ENCODE measurements at places on chromosomes 4 and X.

DNA sequence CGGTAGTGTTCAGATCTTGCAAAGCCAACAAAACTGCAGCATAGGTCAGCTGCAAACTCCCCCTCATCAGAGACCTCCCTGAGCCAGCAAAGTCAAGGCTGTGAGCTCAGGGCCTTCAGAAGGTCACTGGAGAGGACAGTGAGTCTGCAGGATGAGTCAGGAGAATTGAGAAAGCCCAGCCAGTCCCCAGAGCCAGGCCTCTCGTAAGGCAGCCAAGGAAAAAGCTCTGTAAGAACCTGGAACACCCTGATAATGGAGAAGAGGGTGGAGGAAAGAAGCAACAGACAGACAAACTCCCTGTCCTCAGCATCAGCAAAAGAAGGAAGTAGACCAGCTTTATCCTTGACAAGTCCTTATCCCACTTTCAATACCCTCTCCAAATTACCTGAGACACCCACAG, 33.0 kb downstream of the GRIA3 start:
- DNase-seq: no peak

DNA sequence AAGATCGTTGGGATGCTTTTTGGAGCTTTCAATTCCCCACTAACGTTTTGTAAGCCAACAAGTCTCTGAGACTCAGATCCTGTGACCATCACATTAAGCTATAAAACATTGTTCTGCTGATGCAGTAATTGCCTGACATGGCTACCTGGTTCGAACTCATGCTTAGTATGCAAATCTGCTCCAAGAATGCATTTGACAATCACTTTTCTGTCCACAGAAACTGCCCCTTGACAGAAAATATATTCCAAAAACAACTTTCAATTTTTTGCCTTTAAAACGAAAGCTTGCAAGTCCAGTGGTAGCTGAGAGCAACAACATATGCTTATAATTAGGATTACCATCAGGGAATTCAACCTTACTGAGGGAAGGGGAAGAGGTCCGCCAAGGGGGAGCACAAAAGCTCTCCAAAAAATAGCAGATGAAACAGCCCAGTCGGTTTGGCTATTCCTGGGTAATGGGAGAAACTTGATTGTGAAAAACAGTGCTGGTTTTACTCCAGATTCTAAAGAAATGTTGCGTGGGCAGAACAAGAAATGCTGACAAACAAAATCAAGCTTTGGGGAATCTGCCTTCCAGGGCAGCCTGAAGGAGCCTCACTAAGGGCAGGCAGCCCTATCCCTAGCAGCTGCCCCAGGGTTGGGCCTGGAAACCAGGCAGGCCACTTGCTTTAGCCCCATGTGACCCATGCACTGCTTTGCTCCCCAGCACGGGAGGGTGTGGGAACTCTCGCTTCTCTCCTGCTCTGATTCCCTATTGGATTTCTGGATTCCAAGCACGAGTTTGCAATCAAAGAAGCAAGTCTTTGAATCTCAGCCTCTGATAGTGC, 160.7 kb upstream of the LDB2 start:
- no peak for DNase-seq

GRCh38 chrX:122134291-122134690, 1049.8 kb upstream of the GRIA3 start:
- no peak for DNase-seq

DNA sequence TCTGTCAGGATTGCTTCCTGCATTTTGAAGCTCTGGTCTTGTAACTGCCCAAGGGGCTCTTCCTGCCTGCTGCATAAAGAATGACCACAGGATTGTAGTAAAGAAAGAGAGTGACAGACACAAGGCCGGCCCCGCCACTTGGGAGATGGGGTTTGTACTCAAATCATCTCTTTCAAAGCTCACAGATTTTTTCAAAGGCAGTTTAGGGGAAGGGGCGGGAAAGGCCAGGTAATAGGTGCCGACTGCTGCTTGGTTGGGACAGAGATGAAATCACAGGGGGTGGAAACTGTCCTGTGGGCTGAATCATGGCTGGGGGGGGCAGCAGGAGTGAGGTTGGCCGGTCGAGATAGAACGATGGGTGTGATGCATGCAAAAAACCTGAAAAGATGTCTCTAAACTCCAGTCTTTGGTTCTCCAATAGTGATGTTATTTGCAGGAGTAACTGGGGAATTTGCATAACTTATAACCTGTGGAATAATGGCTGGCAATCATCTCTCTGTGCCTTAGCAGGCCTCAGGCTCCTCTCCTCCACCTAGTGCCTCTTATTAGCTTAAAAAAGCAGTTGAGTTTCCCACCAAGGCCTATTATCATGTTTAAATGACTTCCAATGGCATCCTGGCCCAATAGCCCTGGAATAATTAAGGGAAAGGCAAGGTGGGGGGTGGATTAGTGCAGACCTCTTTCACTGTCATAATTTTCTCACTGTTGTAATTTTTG, 778.4 kb upstream of the FRG1 start:
- no peak for DNase-seq

GRCh38 chr4:5019274-5019673, at the start of gene CYTL1:
CYTL1 (minus strand) TSS chr4:5019458; CDS start chr4:5019445, 13 bp downstream.
- DNase-seq: no peak

GRCh38 chr4:22339491-22339890, 176.4 kb downstream of the ADGRA3 start:
- DNase-seq: no peak

DNA sequence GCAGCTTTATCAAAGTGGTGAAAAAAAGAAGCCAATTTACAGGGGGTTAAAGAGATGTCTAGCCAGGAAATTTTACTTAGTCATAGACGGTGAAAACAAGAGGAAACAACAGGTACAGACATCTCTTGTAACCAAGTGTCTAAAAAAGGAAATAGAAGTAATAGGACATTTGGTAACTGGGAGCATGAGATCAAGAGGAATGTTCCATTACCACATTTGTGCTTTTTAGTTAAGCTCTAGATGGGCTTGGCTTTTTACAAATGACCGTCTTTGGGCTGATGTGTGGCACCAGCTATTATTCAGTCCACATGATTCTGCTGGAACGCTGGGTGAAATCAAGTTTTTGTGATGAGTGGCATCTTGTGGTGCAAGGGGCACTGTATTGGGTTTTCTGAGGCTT, 179.5 kb downstream of the SMIM20 start:
- DNase-seq: no peak

DNA sequence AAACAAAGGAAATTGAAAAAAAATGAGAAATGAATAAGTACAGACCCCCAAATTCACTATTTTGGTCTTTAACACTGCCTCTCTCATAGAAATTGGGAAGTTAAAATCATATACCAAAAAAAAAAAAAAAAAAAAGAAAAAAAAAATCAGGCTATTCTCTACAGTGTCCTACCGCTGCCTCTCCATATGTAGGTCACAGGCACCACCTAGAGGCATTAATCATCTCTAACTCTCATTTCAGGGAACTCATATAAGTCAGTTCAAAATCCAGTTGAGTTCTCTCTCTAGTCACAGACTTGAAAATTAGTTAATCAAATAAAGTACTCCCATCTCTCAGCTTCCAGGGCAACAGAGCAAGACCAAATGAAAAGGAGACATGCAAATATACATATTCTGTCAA, 47.9 kb downstream of the COX18 start:
- DNase-seq: peak; percentile 20

GRCh38 chrX:69024931-69025330, 140.3 kb downstream of the PJA1 start:
- DNase-seq: no peak

GRCh38 chr4:140609548-140610425, 41.0 kb upstream of the UCP1 start:
- peak; percentile 6 for DNase-seq

DNA sequence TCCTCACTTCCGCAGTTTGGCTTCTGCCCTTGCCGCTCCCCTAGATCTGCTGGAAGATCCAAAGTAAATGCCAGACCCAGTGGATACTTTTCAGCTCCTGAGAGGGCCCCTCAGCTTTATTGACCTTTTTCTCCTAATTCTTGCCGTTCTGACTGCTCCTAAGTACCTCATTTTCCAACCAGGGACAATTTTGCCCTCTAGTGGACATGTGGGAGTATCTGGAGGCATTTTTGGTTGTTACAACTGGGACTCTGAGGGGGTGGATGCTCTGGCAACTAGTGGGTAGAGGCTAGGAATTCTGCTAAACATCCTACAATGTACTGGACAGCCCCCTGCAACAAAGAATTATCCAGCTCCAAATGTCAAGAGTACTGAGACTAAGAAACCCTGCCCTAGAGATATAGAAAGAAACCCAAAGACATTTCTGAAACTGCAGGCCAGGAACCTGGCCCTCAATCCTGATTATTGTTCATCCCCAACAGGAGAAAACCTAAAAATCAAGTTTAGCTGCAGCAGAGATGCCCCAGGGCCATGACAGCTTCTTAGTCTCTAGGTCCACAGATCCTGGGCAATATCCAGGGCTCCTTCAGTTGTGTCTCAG, 3.4 kb downstream of the TEX13B start:
- no peak for DNase-seq

- DNase-seq: no peak
Measured at GRCh38 chr4:17112292-17112659, 213.8 kb upstream of the LDB2 start.

GRCh38 chr4:112109360-112110058, 35.7 kb upstream of the FAM241A start:
- peak; percentile 73 for DNase-seq

- DNase-seq: no peak
Measured at GRCh38 chr4:17250591-17250990, 261.3 kb downstream of the QDPR start.

- DNase-seq: no peak
Measured at GRCh38 chr4:56321251-56321650, 66.0 kb downstream of the AASDH start.

- peak; percentile 42 for DNase-seq
Measured at GRCh38 chr4:75939890-75940691, 722 bp downstream of the NAAA start.

DNA sequence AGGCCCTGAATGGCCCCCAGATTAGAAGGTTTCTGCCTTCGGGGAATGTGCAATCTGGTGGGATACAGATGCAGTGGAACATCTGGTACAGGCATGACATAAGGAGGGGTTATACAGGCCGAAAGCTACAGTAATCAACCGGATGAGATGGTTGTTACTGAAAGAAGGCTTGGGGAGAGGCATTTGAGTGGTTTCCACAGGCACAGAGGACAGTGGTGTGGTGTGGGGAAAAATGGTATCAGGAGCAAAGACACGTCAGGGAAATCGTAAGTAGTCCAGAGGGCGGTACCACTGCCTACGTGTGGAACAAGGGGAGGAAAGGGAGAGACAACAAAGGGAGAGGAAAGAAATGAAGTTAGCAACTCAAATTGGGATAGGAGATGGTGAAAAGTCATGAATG, 3.0 kb downstream of the PDLIM3 start:
- DNase-seq: no peak

DNA sequence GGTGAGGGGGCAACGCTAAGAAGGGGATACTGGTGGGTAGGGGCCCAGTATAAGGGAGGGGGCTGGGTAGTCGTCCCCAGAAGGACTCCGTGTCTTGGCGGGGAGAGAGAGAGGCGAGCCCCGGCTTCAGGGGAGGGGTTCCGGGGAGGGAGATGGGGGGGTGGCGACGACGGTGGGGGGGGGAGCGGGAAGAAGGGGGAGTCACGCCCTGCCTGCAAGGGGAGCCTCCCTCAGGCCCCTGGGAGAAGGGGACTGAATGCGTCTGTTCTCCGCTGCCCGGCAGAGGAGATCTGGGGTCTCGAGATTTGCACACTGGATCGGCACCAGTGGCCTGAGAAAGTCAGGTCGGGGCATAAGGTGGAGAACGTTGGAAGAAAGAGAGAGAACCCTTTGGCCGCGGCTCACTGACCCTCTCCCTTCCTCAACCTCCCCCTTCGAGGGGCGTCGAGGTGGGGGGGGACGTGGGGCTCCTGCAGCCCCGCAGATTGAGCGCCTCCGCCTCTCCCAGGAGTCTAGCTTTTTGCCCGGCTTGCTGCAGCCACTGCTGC, 609 bp upstream of the BCORL1 start:
- no peak for DNase-seq

- no peak for DNase-seq
Measured at GRCh38 chrX:130995439-130995838, 62.7 kb upstream of the ARHGAP36 start.

GRCh38 chr4:99462875-99463464, 27.8 kb upstream of the ADH7 start:
- peak; percentile 18 for DNase-seq

DNA sequence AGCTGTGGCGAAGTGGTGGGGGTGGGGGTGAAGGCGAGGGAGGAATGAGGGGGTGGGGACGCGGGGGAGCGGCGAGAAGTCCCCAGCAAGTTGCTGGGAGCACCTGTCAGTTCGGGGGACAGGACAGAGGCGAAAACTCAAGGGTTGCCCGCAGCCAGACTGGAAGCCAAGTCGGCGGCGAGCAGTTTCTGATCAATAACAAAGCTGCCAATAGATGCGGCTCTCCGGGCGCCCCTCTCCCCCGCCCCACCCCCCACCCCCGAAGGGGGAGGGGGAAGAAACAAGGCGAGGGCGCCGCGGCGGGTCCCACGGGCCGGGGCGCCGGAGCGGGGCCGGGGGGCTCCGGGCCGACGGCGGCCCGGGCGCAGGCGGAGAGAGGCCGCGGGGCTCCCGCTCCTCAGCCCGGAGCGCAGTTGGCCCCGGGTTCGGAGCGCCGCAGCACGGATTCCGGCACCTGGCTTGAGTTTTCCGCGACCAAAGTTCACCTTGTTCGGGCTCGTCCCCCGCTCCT, 379 bp downstream of the PDGFC start:
- DNase-seq: no peak

DNA sequence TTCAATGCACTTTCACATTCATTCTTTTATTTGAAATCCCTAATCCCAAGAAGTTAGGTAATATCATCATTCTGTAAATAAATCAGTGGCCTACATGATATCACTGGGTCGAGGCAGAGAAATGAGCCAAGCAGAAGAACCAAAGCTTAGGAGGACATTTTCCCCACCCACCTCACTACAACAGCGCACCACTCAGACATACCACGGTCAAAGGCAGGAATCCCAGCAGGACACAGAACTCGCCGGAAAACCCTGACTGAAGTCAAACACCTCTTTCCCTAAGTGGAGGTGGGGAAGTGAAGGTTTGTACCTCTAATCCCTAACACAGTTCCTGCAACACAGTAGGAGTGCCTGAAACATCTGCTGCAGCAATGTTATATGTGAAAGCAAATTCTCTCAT, 21.5 kb downstream of the RELL1 start:
- no peak for DNase-seq

DNA sequence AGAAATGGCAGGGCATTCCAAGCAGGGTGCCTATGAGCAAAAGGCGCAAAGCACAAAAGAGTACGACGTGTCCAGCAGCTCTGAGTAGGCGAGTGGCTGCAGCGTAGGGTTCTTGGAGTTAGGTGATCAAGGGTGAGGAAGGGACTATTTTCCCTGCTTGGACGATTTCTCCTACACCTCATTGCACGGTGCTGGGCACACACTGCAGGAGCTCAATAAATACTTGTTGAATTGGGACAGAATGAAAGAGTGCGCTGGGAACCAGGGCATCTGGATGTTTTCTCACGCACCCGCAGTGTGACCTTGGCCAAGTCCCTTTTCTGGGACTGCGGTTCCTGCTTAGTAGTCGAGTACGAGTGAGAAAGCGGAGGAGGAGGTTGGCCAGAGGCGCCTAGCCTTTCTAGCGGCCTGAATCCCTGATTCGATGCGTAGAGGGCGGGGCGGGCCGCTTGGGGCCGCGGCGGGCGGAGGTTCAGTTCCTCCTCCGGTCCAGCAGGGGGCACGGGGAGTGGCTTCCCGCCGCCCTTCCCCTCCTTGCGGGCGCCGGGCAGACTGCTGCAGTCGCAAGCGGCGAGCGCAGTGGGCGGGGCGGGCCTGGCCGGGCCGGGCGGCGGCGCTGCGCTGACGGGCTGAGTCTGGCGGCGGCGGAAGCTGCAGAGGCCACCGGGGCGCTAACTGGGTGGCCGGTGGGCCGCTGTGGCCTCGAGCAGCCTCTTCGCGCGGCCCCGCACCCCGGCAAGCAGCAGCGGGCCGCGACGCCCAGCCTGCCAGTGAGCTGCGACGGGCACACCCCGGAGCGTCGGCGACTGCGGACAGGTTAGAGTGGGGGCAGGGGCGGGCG, at the start of gene FAM199X:
Gene FAM199X (plus strand): TSS at position 560 of the 841 bp plus-strand sequence. CDS start 333 bp downstream, outside the sequence.
- DNase-seq: peak; percentile 86

Measured in MV-4-11 (cell line).